PC-3 (cell line): ENCODE measurements at places on chromosomes 2 and 18. TPM values are rescaled to one million over a fixed set of nuclear protein-coding genes. Genes with fewer than 3 reads are reported as not detected.
A peak's percentile ranks its signal among the peaks of the same experiment; 100 is the strongest.

The TUBA4B gene
- total RNA-seq, result not detected in 2 replicates

The DLX1 gene
- total RNA-seq, result 7.6 and 13.2 TPM in 2 replicates

The SLC11A1 gene
- total RNA-seq, result 0.17 and 0.33 TPM in 2 replicates

The FOXD4L1 gene
- total RNA-seq, result 0.33 TPM in 1 of 2 replicates, not detected in the other

DNA sequence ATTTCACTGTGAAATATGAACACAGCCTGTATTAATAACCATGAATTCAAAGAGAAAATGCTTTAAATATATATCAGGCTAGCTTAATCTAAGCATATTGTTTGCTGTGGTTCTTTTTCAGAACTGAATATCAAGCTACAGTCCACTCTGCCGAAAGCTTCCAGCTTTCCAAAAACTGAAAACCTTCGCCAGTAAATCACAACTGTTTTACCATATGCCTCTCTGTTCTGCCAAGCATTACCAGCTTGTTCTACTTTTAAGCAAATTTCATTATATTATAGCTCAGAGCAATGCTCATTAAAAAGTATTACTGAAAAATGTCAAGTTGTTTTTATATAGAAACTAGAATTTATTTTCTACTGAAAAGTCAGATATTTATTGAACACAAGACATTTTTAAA is 277.4 kb downstream of the NRXN1 start:
- H3K4me1 ChIP-seq, result 0 out of 2 replicates have a peak, but pooled peaks cover 6% of the 10 kb centered on the region
- no peak overlapping the region for H3K4me3 ChIP-seq
- no peak overlapping the region for H3K27ac ChIP-seq

GRCh38 chr2:166897666-166898065 is 9.4 kb downstream of the XIRP2 start:
- no peaks in the 10 kb centered on the region for H3K27me3 ChIP-seq
- no peaks in the 10 kb centered on the region for H3K4me1 ChIP-seq
- H3K36me3 ChIP-seq, result no peaks in the 10 kb centered on the region
- DNase-seq, result no peak
- no peak overlapping the region for H3K4me3 ChIP-seq

- peaks cover 34% of the 10 kb centered on the region for H3K36me3 ChIP-seq
- no peaks in the 10 kb centered on the region for H3K27me3 ChIP-seq
These were observed 58.3 kb downstream of the FEZ2 start for GRCh38 chr2:36539631-36540030.

- H3K27me3 ChIP-seq, result no peaks in the 10 kb centered on the region
- no peak overlapping the region for H3K4me3 ChIP-seq
- DNase-seq, result peak; percentile 24
- peaks cover 9% of the 10 kb centered on the region for H3K4me1 ChIP-seq
- H3K36me3 ChIP-seq, result peaks cover 18% of the 10 kb centered on the region; the same call in 1 of the 2 replicates
These were observed 28.1 kb downstream of the MAP4K4 start for GRCh38 chr2:101725515-101726192.

DNA sequence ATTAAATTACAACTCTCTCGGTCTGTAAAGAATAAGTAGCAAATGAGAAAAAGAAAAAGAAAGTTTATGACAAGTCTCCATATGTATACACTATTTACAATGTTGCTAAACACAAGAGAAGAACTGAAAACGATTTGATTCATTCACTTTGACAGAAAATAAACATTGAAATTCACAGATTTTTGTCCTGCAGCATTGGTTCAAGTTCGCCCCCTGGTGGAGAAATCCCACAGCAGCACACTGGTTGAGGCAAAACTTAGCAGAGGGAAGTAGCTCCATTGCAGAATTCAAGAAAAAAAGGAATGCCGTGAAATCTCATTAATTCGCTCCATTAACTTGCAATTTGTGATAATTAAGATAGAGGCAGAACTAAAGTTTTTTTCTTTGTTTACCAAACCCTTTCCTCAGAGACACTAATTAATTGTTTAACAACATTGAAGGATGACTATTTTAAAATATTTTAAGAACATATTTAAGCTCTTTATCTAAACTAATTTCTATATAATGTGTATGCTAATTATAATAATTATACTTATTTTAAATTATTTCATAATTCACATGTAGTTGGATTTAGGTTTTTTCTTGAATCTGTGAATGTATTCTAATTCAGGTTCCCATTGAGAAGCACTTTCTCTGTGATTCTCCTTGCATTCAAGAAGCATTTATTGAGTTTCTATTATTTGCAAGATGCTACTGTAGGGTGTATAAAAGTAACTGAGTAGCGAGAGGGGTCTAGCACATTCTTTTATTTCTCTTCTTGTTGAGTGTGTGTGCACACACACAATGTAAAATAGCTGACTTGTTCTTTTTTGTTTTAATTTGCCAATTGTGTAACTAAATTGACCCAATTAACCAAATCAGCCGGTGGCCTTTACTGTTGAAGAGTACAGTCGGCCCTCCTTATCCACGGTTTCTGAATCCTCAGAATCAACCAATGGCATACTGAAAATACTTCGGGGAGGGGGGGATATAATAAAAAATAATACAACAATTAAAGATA is 74.1 kb downstream of the COL4A3 start:
- peak; percentile 79 for DNase-seq
- no peaks in the 10 kb centered on the region for H3K36me3 ChIP-seq
- peaks cover 7% of the 10 kb centered on the region; the same call in 1 of the 2 replicates for H3K27me3 ChIP-seq
- H3K4me3 ChIP-seq, result no peak overlapping the region

DNA sequence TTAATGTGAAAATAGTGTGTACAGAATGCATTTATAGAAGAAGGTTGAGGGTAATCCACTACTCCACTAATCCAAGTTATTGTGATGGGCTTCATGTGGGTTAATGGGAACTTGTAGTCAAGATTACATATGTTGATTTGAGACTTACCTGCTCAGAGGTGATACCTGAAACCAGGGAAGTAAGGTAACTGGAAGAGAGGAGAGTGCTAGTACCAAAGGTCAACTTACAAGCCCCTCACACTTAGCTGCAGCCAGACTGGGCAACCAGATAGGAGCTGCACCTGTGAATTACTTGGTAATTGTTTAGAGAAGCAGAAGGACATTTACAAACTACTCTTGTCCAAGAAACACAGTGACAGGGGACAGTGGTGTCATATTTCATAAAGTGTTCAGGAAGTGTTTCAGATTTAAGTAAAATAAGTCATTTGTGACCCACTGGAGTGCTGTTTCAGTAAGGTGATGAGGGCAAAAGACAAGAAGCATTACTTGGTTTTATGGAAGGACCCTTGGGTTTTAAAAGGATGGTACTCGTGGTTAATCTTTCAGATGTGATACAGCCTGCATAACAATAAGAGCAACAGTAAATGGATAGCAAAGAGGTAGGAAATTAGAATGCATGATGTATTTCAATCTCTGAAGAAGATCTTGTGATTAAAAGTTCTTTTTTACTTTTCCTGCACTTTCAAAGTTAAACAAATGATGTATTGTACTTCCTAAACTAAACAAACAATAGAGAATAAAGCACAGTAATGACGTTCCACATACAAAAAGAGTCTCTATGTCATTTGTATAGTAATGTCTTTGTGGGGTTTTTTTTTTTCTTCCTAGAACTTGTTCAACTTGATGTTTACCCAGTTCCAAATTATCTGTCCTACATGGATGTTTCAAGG is 189.3 kb downstream of the PHLPP1 start:
- H3K36me3 ChIP-seq, result peaks cover 6% of the 10 kb centered on the region
- H3K27ac ChIP-seq, result 0 out of 2 replicates have a peak overlapping the region, but pooled peaks have one; percentile 17
- H3K4me3 ChIP-seq, result no peak overlapping the region
- H3K27me3 ChIP-seq, result no peaks in the 10 kb centered on the region
- peaks cover 11% of the 10 kb centered on the region for H3K4me1 ChIP-seq
- no peak for DNase-seq
